ENCODE measurements at places on chromosomes 4 and X.
A peak's percentile ranks its signal among the peaks of the same experiment; 100 is the strongest.

DNA sequence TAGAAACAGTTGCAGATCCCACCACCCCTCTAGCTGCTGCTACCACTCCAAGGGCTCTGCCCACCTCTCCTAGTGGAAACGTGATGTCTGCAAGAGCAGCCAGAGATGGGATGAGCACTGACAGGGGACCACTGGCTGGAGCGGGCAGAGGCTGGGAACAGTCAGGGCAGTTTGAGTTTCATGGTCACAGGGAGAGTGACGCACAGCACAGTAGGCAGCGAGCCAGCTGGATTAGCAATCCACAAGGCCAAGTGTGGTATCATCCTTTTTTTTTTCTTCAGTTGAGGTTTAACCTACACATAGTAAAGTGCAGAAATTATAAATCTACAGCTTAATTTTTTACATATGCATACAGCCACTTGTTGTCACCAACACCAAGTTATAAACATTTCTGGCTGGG lies 6.4 kb upstream of the SCML2 start:
- no peak overlapping the region for H3K4me3 ChIP-seq
- no peak overlapping the region for H3K27ac ChIP-seq
- no peak for DNase-seq
- no peaks in the 10 kb centered on the region for H3K27me3 ChIP-seq
- H3K36me3 ChIP-seq = no peaks in the 10 kb centered on the region

- no peak overlapping the region for H3K4me3 ChIP-seq
- no peak overlapping the region for H3K27ac ChIP-seq
These were observed 202.0 kb downstream of the ARAP2 start for GRCh38 chr4:36042122-36042970.

DNA sequence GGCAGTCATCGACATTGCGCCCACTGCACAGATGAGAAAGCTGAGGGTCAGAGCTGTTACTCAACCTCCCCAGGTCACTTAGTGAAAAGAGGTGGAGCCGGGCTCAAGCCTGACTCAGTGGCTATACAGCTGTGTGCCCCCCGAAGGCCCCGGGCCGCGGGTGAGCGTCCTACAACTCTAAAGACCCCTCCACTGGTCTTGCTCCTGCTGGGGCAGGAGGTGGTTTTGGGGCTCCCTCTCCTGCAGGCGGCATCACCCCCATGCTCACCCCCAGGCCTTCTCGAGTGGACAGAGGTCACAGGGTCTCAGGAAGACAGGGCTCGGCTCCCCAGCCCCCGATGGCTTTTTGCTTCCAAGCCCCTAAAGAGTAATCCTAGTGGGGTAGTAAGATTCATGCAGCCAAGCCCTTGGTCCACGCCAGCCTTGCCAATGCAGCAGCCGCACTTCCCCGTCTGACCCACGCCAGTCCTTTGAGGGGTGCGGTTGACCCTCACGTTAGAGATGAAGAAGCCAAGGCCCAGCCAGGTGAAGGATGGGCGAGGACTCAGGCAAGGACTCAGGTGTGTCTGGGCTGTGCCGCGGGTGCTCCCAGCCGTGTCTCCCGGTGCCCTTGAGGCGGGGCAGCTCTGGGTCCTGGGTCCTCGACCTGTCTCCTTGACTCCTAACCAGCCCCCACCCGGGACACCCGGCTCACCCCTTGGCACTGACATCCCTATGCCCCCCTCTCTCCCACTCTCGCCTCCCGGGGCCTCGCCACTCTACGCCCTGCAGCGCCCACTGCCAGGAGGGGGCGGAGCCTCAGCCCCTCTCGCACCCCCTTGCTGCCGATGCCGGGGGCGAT lies 200.4 kb downstream of the AFAP1 start:
- no peaks in the 10 kb centered on the region for H3K36me3 ChIP-seq
- H3K27me3 ChIP-seq = no peaks in the 10 kb centered on the region
- H3K4me3 ChIP-seq = no peak overlapping the region

DNA sequence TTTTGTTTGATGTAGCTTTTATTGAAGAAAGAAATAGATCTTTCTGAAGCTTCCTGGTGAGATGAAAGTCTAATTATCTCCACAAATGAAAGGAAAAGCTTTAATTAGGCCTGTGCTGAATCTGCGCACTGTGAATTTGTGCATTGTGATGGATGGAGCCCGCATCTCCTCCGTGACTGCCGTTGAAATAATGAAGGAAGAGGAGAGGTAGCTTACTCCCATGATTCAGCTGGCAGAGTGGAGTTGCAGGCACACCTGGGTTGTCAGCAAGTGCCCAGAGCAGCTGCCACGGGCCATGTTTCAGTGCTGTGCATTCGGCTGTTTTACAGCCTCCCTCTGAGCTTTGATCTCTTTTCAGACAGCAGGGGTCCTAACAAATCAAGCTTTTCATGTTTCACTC lies 735.3 kb upstream of the TENM3 start:
- H3K27ac ChIP-seq = no peak overlapping the region
- DNase-seq = no peak
- H3K27me3 ChIP-seq = peaks cover 7% of the 10 kb centered on the region
- no peak overlapping the region for H3K4me3 ChIP-seq
- no peaks in the 10 kb centered on the region for H3K4me1 ChIP-seq

DNA sequence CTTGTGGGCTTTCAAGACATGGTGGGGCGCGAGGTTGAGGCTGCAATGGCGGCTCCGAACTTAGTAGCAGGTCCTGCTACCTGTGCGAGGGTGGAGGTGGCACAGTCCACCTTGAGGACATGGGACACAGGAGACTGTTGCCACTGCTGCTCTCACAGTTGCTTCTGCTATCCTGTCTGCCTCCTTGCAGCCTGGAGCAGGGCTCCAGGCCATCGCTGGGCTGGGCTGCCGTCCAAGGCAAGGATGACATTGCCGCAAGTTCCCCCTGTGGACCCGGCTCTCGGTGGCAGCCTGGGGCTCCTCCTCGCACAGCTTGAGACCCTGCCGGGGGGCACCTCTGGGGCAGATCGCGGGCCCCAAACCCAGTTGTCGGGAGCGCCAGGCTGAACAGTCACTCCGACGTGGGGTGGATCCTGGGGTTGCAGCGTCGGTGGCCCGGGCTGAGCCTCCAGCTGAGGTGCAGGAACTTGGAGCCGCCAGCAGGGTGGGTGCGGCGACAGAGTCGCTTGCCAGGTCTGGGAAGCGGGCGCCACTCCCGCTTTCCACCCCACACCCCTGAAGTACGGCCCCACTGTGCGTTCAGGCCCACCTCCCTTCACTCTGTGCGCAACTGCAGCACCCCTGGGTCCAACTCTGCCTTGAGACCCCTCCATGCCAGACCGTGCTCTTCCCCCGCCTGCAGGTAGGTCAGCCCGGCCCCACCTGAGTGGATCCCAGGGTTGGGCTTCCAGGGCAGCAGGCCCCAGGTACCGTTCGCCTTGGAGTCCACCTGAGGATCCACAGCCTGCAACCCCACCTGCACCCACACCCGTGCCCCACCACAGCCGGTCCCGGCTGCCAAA lies 192.7 kb upstream of the NUDT6 start:
- H3K4me3 ChIP-seq = no peak overlapping the region
- no peaks in the 10 kb centered on the region for H3K27me3 ChIP-seq
- peaks cover 12% of the 10 kb centered on the region for H3K4me1 ChIP-seq
- peak; percentile 52 for DNase-seq

- peak; percentile 36 for DNase-seq
- H3K4me1 ChIP-seq = peaks cover 14% of the 10 kb centered on the region
- H3K36me3 ChIP-seq = peaks cover 98% of the 10 kb centered on the region
These were observed 31.2 kb downstream of the WDR1 start for GRCh38 chr4:10085386-10085785.

- no peak overlapping the region for H3K4me3 ChIP-seq
- no peaks in the 10 kb centered on the region for H3K4me1 ChIP-seq
- H3K27me3 ChIP-seq = no peaks in the 10 kb centered on the region
- H3K27ac ChIP-seq = no peak overlapping the region
- no peaks in the 10 kb centered on the region for H3K36me3 ChIP-seq
- no peak for DNase-seq
These were observed 326.7 kb downstream of the ANK2 start for GRCh38 chr4:113375964-113376666.

DNA sequence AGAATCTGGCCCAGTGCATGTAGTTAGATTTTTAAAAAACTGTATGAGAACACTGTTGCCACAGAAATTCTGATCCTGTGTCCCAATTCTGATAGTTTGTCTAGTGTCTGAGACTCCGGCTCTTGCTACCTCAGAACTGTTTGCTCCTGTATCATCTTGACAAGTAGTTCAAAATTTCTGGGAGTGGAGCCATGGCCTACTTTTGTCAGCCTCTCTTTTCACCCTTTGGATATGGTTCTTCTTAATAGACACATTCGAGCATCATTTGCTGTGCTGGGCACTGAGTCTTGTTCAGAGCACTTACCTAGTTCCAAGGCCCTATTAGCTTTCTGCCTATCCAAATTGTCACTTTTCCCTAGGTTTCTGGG lies 46.9 kb downstream of the ATP10D start:
- no peak overlapping the region for H3K4me3 ChIP-seq
- H3K27me3 ChIP-seq = no peaks in the 10 kb centered on the region
- H3K4me1 ChIP-seq = peaks cover 38% of the 10 kb centered on the region
- H3K36me3 ChIP-seq = peaks cover 34% of the 10 kb centered on the region
- no peak for DNase-seq

DNA sequence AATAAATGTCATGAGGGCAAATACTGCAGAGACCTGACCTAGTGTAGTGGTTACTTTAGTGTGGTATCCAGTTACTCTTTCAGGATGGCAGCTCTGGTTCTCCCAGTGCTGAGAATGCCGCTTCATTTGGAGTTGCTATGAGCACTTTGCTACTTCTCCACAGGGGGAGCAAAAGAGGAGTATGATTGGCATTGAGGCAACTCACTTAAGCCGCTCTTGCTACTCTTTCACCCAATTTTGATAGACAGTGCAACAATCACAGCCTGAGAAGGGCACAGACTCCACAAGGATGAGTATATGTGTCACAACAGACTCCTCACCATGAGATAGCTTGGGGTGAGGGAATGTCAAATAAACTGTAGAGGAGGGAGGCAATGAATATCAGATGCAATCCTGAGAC lies 81.2 kb downstream of the NPY1R start:
- H3K4me1 ChIP-seq = no peaks in the 10 kb centered on the region
- H3K27me3 ChIP-seq = no peaks in the 10 kb centered on the region
- no peak overlapping the region for H3K27ac ChIP-seq

GRCh38 chr4:85478576-85478975 lies 3.6 kb downstream of the ARHGAP24 start:
- H3K27ac ChIP-seq = no peak overlapping the region
- H3K36me3 ChIP-seq = no peaks in the 10 kb centered on the region
- H3K4me1 ChIP-seq = no peaks in the 10 kb centered on the region

DNA sequence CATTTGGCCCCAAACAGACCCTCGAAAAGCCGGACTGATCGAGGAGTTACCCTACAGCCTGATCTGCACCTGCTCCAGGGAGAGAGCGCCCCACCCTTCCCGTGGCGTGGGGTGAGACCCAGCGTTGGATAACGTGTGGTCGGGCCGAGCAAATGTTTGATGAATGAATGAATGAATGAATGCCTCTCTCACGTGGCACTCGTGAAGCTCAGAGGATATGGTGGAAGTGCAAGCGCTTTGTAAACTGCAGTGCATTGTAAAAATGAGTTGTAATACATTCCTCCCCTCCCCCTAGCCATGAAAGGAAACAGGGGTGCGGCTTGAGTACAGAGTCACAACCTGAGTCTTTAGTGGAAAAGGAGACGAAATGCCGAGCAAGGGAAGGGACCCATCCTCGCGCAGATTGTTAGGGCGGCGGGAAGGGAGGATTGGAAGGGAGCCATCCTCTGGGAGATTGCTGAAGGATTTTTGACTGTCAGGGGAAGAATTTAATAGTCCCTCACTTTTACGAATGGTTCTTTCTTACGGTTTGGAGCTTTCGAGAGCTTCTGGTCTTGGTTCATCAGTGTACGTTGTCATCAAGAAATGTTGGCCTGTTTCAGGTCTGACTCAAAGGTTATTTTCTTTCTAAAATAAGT lies 772 bp upstream of the FBXW7 start:
- H3K4me3 ChIP-seq = peak overlapping the region; percentile 83
- DNase-seq = no peak
- H3K4me1 ChIP-seq = peaks cover 24% of the 10 kb centered on the region
- peak overlapping the region; percentile 77 for H3K27ac ChIP-seq

DNA sequence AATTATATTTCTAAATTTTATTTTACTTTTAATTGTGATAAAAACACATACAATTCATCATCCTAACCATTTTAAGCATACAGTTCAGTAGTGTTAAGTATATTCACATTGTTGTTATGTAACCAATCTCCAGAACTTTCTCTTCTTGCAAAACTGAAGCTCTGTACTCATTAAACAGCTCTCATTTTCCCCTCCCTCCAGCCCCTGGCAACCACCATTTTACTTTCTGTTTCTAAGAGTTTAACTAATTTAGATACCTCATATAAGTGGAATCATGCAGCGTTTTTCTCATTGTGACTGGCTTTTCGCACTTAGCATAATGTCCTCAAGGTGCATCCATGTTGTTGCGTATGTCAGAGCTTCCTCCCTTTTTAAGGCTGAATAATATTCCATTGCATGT lies 46.7 kb upstream of the NDP start:
- H3K4me1 ChIP-seq = no peaks in the 10 kb centered on the region
- no peaks in the 10 kb centered on the region for H3K27me3 ChIP-seq
- DNase-seq = no peak
- H3K4me3 ChIP-seq = no peak overlapping the region
- H3K27ac ChIP-seq = no peak overlapping the region

- no peak for DNase-seq
- no peak overlapping the region for H3K4me3 ChIP-seq
- H3K36me3 ChIP-seq = no peaks in the 10 kb centered on the region
- no peaks in the 10 kb centered on the region for H3K4me1 ChIP-seq
- H3K27me3 ChIP-seq = no peaks in the 10 kb centered on the region
- H3K27ac ChIP-seq = no peak overlapping the region
These were observed 22.9 kb upstream of the PUDP start for GRCh38 chrX:7170898-7171297.

DNA sequence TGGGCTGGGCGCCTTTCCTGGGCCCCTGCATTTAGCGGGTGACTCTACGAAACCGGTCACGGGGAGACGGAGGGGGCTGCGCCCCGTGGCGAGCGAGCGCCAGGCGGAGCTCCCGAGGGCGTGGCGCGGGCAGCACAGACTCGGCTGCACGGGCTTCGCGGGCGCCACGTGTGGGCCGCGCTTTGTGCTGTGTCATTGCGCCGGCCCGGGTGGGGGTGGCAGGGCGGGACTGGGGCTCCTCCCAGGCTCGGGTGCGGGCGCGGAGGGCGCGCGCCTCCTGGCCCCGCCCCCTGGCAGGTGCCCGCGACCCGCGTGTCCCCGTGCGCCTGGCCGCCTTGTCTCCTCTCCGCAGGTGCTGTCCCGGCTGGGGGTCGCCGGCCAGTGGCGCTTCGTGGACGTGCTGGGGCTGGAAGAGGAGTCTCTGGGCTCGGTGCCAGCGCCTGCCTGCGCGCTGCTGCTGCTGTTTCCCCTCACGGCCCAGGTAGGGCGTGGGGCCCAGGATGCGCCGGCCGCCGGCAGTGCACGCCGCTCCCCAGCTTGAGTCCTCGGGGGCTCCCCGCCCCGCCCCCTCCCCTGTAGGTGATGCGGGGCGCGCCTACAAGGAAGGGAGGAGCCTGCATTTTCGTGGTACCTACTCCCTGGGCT lies 651 bp downstream of the UCHL1 start:
- peak; percentile 52 for DNase-seq
- peaks cover 17% of the 10 kb centered on the region for H3K27me3 ChIP-seq
- H3K4me1 ChIP-seq = no peaks in the 10 kb centered on the region
- no peaks in the 10 kb centered on the region for H3K36me3 ChIP-seq
- H3K27ac ChIP-seq = no peak overlapping the region
- peak overlapping the region; percentile 44 for H3K4me3 ChIP-seq

GRCh38 chrX:110086916-110087484 lies 84.1 kb downstream of the TMEM164 start:
- H3K27ac ChIP-seq = peak overlapping the region; percentile 98
- H3K36me3 ChIP-seq = no peaks in the 10 kb centered on the region
- no peaks in the 10 kb centered on the region for H3K27me3 ChIP-seq
- no peak overlapping the region for H3K4me3 ChIP-seq
- peaks cover 45% of the 10 kb centered on the region for H3K4me1 ChIP-seq

- no peak overlapping the region for H3K4me3 ChIP-seq
- no peaks in the 10 kb centered on the region for H3K36me3 ChIP-seq
- H3K4me1 ChIP-seq = no peaks in the 10 kb centered on the region
- no peak for DNase-seq
These were observed 59.4 kb upstream of the GK2 start for GRCh38 chr4:79467246-79467932.

Measured in RWPE2 (cell line).